ENCODE measurements at places on chromosomes 2 and 18. TPM values are rescaled to one million over a fixed set of nuclear protein-coding genes. Genes with fewer than 3 reads are reported as not detected.

The ZCCHC2 gene
- total RNA-seq = 31.7 TPM

- H3K36me3 ChIP-seq = no peaks in the 10 kb centered on the region
- H3K4me1 ChIP-seq = no peaks in the 10 kb centered on the region
- peaks cover 19% of the 10 kb centered on the region for H3K27me3 ChIP-seq
- H3K27ac ChIP-seq = no peak overlapping the region
- H3K4me3 ChIP-seq = no peak overlapping the region
- DNase-seq = no peak
Measured at GRCh38 chr2:94997981-94998930, 27.3 kb upstream of the MAL start.

DNA sequence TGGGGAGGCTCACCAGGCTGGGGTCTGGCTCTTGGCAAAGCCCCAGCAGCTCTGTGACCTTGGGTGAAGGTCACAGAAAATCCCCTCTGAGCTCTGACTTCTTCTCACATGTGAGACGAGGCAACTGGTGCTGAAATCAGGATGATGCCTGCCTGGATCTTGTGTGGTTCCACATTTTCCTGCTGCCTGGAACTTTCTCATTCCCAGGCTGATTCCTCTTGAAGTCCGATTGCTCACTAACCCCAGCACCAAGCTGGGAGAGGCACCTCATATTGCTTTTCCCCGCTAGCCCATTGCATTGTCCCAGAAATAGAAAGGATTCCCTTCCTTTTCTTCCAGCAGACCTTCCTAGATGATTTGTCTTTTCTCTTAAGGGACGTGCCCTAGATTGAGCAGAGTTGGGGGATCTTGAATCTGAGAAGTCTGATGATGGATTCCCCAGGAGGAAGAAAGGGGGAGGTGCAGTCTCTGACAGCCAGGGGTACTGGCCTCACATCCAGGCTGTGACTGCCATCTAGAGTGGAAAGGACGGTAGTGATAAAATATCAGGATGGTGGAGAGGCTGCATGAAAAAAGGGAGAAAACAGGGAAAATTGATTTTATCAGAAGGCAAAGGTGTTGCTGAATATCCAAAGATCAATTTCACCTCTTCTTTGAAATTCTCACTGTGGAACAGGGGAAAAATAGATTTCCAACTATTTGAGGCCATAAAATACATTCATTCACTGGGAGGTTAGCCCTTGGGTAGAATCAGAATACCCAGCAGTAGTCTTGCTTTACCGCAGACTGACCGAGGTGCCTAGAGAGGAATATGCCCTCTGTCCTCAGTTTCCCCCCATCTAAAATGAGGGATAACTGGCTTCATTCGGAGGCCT lies 96.3 kb downstream of the FAM210A start:
- DNase-seq = peak; percentile 74
- peaks cover 28% of the 10 kb centered on the region for H3K4me1 ChIP-seq
- H3K4me3 ChIP-seq = no peak overlapping the region
- H3K36me3 ChIP-seq = peaks cover 3% of the 10 kb centered on the region
- no peaks in the 10 kb centered on the region for H3K27me3 ChIP-seq
- H3K27ac ChIP-seq = peak overlapping the region; percentile 70

- H3K36me3 ChIP-seq = no peaks in the 10 kb centered on the region
- peaks cover 23% of the 10 kb centered on the region for H3K27me3 ChIP-seq
- DNase-seq = no peak
Measured at GRCh38 chr2:84388133-84388532, 70.9 kb downstream of the SUCLG1 start.

All from activated CD8-positive, alpha-beta T cell treated with anti-CD3 and anti-CD28 coated beads for 36 hours (primary cell).